ENCODE measurements at places on chromosomes 2 and 18.

GRCh38 chr2:98333922-98334321 lies 12.3 kb upstream of the CNGA3 start:
- DNase-seq: no peak

GRCh38 chr18:54928236-54928635 lies 31.0 kb downstream of the CCDC68 start:
- no peak for DNase-seq

DNA sequence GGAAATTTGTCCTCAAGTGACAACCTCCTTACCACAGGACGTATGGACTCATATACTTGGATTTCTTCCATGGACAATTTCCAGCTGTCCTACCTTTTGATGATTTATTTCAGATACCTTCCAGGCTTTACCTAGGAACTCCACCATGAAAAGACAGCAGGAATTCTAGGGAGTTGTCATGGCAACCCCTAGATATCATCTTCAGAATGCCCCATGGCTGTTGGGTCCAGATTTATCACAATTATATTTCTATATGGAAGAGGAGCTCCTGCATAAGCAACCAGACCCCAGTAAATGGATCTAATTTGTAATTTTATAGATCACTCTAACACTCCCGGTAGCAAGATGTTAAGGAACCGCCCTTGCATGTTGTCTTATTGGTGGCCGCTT lies 102.3 kb upstream of the ZNF521 start:
- no peak for DNase-seq

DNA sequence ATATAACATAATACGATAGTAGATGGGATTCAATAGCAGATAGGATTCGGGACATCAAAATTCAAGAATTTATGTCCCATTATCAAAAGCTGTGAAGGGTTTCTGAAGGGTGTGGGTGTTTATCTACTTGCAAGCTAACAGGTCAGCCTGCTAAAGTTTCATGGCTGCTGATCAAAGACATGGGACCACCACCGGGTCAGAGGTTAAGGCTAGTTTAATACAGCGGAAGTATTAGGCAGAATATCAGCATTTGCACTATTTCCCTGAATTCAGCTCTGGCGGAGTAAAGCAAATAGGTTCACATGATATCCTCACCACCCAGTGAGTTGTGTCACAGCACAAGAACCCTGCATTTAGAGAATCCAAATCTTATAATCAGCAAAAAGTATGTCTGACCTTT lies 82.5 kb downstream of the DSEL start:
- no peak for DNase-seq

GRCh38 chr2:233059797-233060500 lies at the start of gene INPP5D:
Gene INPP5D (plus strand): TSS chr2:233060342. CDS start chr2:233060479, 137 bp downstream.
- no peak for DNase-seq

Measured in stimulated activated CD4-positive, alpha-beta T cell treated with anti-CD3 and anti-CD28 coated beads, TNF-alpha, amount 100 ng/mL, for 48 hours (primary cell).